Activated CD4-positive, alpha-beta T cell treated with anti-CD3 and anti-CD28 coated beads for 36 hours (primary cell): ENCODE measurements at places on chromosomes 5 and 9. TPM values are rescaled to one million over a fixed set of nuclear protein-coding genes. Genes with fewer than 3 reads are reported as not detected.

The SLC24A2 gene
- total RNA-seq, result not detected

GRCh38 chr9:121449786-121450185, 49.9 kb downstream of the GGTA1 start:
- H3K4me3 ChIP-seq, result no peak overlapping the region
- no peak overlapping the region for H3K27ac ChIP-seq

- peak within 1 kb of the TSS; percentile 71 for H3K4me3 ChIP-seq
- peaks cover 2% of the 10 kb centered on the region for H3K36me3 ChIP-seq
- peaks cover 36% of the 10 kb centered on the region for H3K4me1 ChIP-seq
Observed at GRCh38 chr9:106862821-106863720, at the start of gene ZNF462. ZNF462 (plus strand) TSS chr9:106863166; CDS start chr9:106923384, 60,218 bp downstream.

GRCh38 chr9:125932012-125932411, 184.8 kb downstream of the PBX3 start:
- no peak for DNase-seq
- no peak overlapping the region for H3K27ac ChIP-seq
- peaks cover 2% of the 10 kb centered on the region for H3K36me3 ChIP-seq
- H3K4me1 ChIP-seq, result no peaks in the 10 kb centered on the region
- H3K27me3 ChIP-seq, result no peaks in the 10 kb centered on the region

GRCh38 chr5:79173626-79174025, 62.0 kb downstream of the BHMT start:
- H3K4me3 ChIP-seq, result no peak overlapping the region
- no peaks in the 10 kb centered on the region for H3K4me1 ChIP-seq
- H3K27ac ChIP-seq, result no peak overlapping the region
- peaks cover 3% of the 10 kb centered on the region for H3K27me3 ChIP-seq
- DNase-seq, result no peak

The IL4 gene
- 0.32 TPM for total RNA-seq

GRCh38 chr9:113360242-113360842, 11.0 kb downstream of the BSPRY start:
- H3K4me1 ChIP-seq, result peaks cover 14% of the 10 kb centered on the region
- no peak for DNase-seq
- H3K27me3 ChIP-seq, result peaks cover 8% of the 10 kb centered on the region
- H3K27ac ChIP-seq, result no peak overlapping the region
- no peaks in the 10 kb centered on the region for H3K36me3 ChIP-seq

DNA sequence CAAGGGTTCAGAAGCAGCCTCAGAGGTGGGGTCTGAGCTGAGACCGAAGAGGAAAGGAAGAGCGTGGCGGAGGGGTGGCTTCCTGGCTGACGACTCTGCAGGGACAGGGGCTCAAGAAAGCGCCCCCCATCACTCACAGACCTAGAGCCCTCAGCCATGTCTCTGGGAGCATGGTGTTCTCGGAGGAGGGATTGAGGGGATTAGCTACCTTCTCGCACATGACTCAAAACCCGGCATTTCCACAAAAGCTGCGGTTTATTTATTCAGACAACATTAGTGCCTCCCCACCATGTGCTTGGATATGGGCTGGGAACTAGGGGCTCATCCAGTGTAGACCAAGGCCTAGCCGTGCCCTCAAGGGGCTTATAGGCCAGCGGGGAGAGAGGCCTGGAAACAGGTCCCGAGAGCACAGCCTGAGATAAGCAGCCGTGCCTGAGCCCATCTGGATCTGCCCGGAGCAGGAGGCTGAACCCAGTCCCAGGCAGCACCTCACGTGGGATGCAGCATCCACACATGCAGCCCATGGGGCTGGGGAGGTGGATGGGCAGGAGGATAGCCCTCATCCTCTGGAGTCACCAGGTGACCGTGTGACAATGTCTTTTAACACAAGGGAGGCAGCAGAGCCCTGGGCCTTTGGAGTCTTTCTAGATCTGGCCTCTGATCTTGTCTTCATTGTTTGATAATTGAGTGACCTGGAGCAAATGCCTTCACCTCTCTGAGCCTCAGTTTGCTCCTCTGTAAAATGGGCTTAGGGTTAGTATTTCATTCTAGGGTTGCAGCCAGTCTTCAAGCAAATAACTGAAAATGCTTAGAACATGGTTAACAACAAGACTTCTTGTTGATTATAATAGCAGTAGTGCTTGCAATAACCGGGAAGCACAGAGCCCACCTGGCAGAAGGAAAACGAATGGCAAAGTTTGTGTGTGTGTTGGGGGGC, 878 bp upstream of the HMCN2 start:
- H3K36me3 ChIP-seq, result no peaks in the 10 kb centered on the region
- no peaks in the 10 kb centered on the region for H3K4me1 ChIP-seq
- no peak overlapping the region for H3K27ac ChIP-seq
- DNase-seq, result no peak
- H3K4me3 ChIP-seq, result no peak overlapping the region

GRCh38 chr9:8924562-8924961, 1125.0 kb upstream of the DMAC1 start:
- H3K36me3 ChIP-seq, result no peaks in the 10 kb centered on the region
- H3K27ac ChIP-seq, result no peak overlapping the region
- H3K27me3 ChIP-seq, result no peaks in the 10 kb centered on the region
- H3K4me3 ChIP-seq, result no peak overlapping the region

- no peaks in the 10 kb centered on the region for H3K36me3 ChIP-seq
- peaks cover 3% of the 10 kb centered on the region for H3K27me3 ChIP-seq
- DNase-seq, result no peak
- no peak overlapping the region for H3K27ac ChIP-seq
Observed at GRCh38 chr9:109940561-109940960, 160.6 kb downstream of the PALM2AKAP2 start.

DNA sequence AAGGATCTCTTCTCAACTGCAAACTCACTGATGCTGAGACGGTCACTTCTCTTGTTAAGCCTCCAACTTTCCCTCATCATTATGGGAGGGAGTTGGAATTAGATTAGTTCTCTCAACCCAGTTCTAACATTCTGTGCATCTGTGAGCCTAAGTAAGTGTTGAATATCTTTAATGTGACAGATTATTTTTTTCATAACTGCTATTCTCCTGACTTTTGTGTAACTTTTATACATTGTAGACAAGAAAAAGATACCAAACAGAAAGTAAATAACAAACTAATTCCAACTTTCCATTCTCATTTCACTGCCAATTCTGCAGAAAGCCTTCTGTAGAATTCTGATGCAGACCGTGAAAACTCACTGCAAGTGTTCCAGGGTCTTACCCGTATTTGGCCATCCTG, 813.5 kb downstream of the TLE4 start:
- H3K4me3 ChIP-seq, result no peak overlapping the region
- no peaks in the 10 kb centered on the region for H3K27me3 ChIP-seq
- DNase-seq, result no peak
- no peaks in the 10 kb centered on the region for H3K36me3 ChIP-seq
- no peaks in the 10 kb centered on the region for H3K4me1 ChIP-seq

The DENND1A gene
- 29.5 TPM for total RNA-seq

GRCh38 chr5:62900976-62901375, 322.4 kb downstream of the LRRC70 start:
- no peaks in the 10 kb centered on the region for H3K27me3 ChIP-seq
- no peaks in the 10 kb centered on the region for H3K4me1 ChIP-seq
- DNase-seq, result no peak
- H3K36me3 ChIP-seq, result no peaks in the 10 kb centered on the region
- no peak overlapping the region for H3K27ac ChIP-seq
- H3K4me3 ChIP-seq, result no peak overlapping the region

DNA sequence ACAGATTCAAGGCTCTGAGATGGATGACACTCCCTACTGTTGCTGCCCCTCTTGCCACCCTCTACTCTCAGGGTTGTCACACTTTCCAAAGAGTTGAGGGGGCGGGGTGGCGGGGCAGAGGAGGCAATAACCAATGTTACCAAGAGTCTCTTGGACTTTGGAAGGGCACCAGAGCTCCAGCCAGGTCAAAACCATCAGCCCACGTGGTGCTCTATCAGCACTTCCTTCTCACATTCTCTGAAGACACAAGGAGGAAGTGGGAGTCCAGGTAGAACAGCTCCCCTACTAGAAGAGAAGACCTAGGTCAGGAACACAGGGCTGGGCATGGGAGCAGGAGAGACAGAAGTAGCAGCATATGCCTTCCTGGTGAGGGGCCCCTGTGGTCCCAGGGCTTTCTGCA, 33.0 kb upstream of the PIK3R1 start:
- H3K4me3 ChIP-seq, result no peak overlapping the region
- H3K27me3 ChIP-seq, result peaks cover 1% of the 10 kb centered on the region
- H3K27ac ChIP-seq, result no peak overlapping the region
- peaks cover 2% of the 10 kb centered on the region for H3K4me1 ChIP-seq
- H3K36me3 ChIP-seq, result no peaks in the 10 kb centered on the region
- DNase-seq, result no peak

The BTNL8 gene
- total RNA-seq, result not detected

GRCh38 chr5:1834721-1835429, 33.7 kb downstream of the NDUFS6 start:
- peaks cover 3% of the 10 kb centered on the region for H3K27me3 ChIP-seq
- H3K4me1 ChIP-seq, result no peaks in the 10 kb centered on the region
- H3K36me3 ChIP-seq, result peaks cover 3% of the 10 kb centered on the region
- H3K4me3 ChIP-seq, result no peak overlapping the region

The FOXD1 gene
- 0.48 TPM for total RNA-seq

DNA sequence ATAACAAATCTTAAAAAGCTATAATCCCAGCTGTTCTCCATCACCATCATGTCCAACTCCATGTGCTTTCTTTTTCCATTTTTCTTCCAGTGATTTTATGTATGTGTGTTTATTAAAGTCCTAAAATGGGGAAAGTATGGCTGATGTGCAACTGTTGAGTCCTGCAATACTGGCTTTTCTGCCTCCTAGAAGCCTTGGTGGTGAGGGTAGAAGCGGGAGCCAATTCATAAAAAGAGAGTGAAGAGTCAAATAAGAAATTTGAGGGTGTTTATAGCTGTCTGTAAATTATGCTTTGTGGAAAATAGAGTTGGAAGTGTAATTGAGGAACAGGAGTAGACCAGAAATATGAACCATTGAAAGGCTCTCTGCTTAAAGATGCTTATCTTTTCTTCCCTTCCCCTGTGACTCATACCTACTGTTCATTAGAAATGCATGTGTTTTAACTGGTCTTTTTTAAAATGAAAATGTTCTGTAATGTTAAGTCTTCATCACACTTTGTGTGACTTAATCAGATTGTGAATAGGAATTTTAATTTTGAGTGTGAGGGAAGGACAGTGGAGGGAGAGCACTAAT, 80.1 kb downstream of the ZCCHC7 start:
- H3K36me3 ChIP-seq, result peaks cover 35% of the 10 kb centered on the region
- H3K4me1 ChIP-seq, result peaks cover 55% of the 10 kb centered on the region
- no peak for DNase-seq
- H3K27me3 ChIP-seq, result no peaks in the 10 kb centered on the region
- peak overlapping the region; percentile 74 for H3K27ac ChIP-seq

GRCh38 chr5:106312360-106312759, 1358.4 kb downstream of the EFNA5 start:
- no peaks in the 10 kb centered on the region for H3K36me3 ChIP-seq
- no peak overlapping the region for H3K27ac ChIP-seq
- H3K4me1 ChIP-seq, result no peaks in the 10 kb centered on the region
- DNase-seq, result no peak
- H3K27me3 ChIP-seq, result no peaks in the 10 kb centered on the region
